ENCODE measurements at places on chromosomes 5 and 9.

GRCh38 chr9:113492343-113493202, 29.0 kb downstream of the RGS3 start:
- no peak for DNase-seq

DNA sequence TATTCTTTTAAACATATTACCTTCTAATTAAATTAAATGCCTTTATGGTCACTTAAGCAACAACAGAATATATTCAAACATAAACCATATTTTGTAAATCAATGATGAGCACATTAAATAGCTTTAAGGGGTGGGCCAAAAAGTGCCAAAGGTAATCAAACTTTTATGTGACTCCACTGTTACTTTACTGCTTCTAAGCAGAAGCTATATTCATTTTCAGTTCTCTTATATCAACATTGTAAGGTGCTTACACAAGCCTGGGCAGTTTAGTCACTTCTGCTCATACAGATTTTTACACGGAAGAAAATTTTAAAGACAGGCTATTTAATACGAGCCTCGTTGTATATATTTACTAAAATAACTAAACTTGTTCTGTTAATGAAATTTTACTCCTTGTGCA, 29.9 kb downstream of the RFX3 start:
- no peak for DNase-seq

DNA sequence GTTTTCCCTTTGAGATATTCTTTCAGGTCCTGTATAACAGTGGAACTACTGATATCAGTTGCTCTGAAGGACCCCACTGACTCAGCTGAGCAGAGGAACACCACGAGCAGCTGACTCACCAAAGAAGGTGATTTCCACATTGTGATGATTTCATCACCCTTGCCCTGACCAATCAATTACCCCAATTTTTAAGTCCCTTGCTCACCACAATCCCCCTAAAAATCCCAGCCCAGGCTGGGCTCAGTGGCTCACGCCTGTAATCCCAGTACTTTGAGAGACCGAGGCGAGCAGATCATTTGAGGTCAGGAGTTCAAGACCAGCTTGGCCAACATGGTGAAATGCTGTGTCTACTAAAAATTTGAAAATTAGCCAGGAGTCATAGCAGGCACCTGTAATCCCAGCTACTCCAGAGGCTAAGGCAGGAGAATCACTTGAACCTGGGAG, 125.3 kb upstream of the ABCA1 start:
- peak; percentile 71 for DNase-seq

- DNase-seq: no peak
Observed at GRCh38 chr5:146656703-146657102, 140.7 kb upstream of the GPR151 start.

DNA sequence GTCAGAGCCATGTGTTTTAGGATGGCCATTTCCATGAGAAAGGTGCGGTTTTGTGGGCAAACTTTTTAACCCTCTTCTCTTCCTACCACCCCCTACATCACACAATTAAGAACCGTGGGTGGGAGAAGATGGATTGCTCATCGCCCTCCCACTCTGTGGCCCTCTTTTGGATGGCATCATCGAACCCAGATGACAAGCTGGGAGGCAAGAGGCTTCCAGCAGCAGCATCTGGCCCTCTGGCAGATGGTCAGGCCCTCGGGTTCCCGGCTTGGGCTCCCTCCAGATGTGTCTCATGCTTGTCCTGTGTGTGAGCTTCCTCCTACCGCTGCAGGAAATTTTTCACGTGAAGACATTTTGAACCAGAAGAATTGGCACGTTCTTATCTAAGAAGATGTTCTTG, 199.9 kb downstream of the EBF1 start:
- DNase-seq: no peak

GRCh38 chr5:79712741-79713140, 23.1 kb downstream of the CMYA5 start:
- DNase-seq: no peak

- DNase-seq: no peak
Observed at GRCh38 chr5:149793256-149793550, 63.1 kb downstream of the PPARGC1B start.

GRCh38 chr5:78895616-78896015, 89.5 kb downstream of the ARSB start:
- DNase-seq: no peak

DNA sequence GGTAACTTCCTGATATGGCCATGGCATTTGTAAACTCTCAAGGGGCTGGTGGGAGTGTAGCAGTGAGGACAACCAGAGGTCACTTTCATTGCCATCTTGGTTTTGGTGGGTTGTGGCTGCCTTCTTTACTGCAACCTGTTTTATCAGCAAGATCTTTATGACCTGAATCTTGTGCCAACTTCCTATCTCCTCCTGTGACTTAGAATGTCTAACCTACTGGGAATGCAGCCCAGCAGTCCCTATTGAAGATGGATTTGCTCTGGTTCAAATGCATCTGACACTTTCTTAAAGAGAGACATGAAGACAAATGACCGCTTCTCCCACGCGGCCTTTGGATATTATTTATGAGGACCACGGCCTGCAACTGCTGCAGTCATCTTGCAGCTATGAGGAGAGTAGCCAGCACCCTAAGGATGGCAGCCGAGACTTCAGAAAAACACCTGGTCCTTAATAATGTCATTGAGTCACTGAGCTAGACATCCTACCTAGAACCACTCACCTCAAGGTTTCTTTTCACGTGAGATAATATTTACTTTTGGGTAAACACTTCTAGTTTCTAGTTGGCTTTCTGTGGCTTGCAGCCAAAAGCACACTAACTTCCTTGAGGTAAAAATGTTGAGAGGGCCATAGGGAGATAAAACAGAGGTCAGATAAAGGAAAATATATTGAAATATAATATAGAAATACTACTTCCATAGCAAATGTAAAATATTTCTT, 28.2 kb downstream of the CETN3 start:
- DNase-seq: no peak

DNA sequence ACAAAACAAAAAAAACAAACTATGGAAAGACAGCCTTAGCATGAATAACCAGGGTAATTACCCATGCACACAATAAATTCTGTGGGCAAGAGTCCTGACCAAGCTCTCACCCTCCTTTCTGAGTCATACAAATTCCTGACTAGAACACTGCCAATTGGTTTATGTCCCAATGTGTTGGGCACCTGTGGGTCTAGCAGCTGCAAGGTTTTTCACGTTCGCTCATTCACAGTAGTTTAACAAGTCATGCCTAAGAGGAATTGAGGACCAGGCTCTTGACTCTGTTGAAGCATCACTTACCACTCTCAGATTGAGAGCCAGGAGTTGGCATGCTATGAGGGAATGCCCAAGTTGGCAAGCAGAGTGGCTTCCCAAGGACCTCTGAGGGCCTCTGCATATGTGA, 205.5 kb upstream of the SLC24A2 start:
- no peak for DNase-seq

DNA sequence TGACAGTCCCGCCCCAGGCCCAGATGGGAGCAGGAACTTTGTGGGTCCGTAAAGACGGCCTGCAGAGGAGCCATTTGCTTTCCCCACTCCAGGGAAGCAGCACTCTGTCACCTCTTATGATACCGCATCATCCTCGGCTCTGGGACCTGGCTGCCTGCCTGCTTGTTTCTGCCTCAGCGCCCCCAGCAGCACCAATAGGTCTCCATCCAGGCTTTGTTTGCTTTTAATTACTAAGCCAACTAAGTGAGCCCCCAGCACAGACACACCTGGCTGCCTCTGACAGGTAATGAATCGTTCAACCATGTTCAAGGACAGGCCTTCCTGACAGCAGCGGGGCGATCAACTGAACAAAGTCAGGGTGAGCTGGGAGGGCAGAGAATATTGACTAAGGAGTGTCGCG, 141.4 kb downstream of the C5orf15 start:
- no peak for DNase-seq

DNA sequence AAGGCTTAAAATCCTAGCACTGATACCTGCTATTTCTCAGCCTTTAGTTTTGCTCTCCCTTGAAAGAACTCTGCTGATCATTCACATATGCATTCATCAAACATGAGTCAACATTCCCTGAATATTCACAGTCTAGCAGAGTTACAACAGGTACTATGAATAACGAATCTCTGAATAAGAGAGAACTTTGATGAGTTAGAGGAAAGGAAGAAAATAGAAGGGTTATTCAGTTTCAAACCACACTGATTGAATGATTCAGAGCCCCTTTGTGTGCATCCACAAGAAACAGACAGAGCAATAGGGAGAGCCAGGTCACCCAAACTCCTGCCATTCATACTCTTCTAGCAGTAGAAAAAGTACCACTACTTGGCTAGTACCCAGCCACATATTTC, 36.0 kb downstream of the FOXD1 start:
- DNase-seq: no peak

DNA sequence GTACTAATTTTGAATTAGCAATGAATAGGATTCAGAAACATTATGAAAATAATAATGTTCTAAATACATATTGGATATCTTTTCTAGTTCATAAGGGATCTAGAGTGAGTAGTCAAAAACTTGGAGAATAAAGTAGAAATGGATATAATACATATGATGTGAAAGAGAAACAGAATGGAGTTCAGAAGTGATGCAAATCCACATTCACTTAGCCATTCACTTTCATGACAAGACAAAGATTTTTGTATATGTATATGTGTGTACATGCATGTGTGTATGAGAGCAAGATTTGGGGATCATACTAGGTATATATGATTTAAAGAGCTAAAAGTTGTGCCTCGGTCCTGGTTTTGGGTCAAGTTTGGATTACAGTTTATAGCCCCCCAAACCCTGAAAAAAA, 34.1 kb downstream of the TMEM252 start:
- DNase-seq: no peak

GRCh38 chr5:40960037-40960436, 50.7 kb downstream of the C7 start:
- no peak for DNase-seq

DNA sequence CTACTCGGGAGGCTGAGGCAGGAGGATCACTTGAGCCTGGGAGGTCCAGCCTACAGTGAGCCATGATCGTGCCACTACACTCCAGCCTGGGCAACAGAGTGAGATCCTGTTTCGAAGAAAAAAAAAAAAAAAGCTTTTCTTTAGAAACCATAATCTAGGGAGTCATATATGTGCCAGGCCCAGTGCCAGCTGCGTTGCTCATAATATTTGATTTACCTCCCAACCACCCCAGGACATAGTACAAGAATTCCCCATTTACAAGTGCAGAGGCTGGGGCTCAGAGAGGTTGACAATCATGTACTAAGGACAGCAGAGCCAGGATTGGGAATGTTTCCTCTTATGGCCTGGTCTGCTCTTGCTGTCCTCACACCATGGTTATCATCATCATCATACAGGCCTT, 25.1 kb upstream of the TRIM14 start:
- DNase-seq: no peak

DNA sequence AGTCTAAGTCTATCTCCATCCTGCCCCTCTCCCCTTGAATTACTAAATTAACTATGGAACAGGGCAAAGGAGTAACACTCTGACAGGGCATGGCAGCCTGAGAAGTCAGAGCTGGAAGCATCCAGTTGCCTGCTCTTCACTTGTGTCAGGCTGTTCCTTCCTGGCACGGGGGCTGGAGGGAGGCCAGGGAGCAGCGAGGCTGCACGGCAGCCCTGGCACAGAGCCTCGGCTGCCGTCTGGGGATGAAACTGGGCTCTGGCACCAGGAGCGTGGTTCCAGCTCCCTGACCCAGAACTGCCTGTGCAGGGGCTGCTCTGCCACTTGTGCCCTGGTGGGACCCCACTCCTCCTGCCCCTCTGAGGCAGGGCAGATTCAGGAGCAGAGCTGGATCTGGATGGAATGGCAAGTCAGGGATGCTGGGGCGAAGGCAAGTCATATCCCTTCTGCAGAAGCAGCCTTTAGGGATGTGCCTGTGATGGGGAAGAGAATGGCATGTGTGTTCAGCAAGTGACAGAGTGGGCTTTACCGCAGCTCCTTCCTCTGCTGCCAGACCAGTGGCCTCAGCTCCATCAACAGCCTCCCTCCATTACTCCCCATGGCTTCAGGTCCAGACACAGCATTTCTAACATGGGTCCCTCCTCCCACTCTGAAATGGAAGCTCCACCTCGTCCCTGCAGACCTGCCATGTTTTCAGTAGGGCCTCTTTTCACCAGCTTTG, 42.2 kb upstream of the PDE8B start:
- no peak for DNase-seq

DNA sequence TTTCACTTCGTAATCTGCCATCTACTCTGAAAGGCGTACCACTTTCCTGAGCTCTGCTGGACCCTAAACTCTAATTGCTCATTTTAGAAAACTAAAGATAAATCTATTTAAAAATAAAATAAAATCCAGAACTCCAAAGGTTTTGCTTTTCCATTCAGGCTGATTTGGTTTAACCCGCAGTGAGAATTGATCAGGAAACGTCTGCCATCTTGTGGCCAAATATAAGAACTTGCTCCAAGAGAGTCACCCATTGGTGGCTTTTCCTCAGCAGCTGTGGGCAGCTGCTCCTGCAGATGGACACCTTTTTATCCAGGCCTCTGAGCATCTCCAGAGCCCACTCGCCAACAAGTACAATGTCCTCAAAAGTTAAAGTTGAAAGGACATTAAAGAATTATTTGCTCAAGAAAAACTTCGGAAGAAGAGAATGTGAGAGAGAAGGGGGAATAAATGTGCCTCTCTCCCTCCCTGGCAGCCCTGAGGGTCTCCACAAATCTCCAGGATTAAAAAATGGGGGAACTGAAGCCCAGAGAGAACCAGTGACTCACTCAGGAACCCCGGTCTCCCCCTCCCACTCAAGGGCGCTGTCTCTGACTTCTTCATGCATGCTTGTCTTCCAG, 4.1 kb downstream of the SAXO1 start:
- DNase-seq: peak; percentile 40

DNA sequence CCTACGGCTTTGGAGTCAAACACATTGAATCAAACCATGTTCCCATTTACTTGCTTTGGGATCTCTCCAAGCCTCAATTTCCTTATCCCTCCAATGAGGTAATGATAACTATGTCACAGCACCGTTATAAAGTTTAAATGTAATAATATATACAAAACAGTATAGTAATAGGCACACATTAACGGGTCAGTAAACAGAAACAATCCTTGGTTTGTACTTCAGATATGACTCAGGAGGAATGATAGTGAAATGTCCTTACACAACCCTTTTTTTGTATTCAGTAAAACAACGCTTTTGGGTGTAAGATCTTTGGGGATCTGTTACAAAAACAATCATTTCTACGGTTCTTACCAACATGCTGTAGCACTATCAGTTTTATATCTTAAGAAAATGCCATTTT, 178.5 kb upstream of the GNA14 start:
- no peak for DNase-seq

- DNase-seq: no peak
Observed at GRCh38 chr5:36666274-36666673, 59.9 kb downstream of the SLC1A3 start.
